ENCODE measurements at places on chromosomes 12 and 14. TPM values are rescaled to one million over a fixed set of nuclear protein-coding genes. Genes with fewer than 3 reads are reported as not detected.
A peak's percentile ranks its signal among the peaks of the same experiment; 100 is the strongest.

The RNFT2 gene
- total RNA-seq, result 18.6 TPM

The NRL gene
- 2.3 TPM for total RNA-seq

- DNase-seq, result no peak
Observed at GRCh38 chr12:50707396-50707795, 56.5 kb upstream of the ATF1 start.

- peak; percentile 84 for DNase-seq
Observed at GRCh38 chr14:57060276-57060955, 208.3 kb downstream of the EXOC5 start.

DNA sequence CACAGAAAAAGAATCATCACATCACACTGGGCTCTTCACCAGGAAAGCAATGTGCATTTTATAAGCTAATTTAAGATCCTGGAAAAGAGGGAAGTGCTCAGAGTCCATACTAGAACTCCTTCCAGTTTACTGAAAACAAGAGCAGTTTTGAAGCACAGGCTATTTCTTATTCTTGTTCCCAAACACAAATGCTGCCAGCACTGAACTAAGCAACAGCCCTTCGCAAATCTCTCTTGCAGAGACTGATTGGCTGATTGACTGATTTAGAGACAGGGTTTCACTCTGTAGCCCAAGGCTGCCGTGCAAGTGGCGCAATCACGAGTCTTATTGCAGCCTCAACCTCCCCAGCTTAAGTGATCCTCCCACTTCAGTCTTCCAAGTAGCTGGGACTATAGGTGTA is 44.8 kb downstream of the BCL2L14 start:
- no peak for DNase-seq

GRCh38 chr12:104377514-104377812 is 73.9 kb downstream of the EID3 start:
- DNase-seq, result no peak

GRCh38 chr14:104978746-104979691 is 845 bp upstream of the AHNAK2 start:
- DNase-seq, result no peak

- DNase-seq, result no peak
Observed at GRCh38 chr12:94690198-94690771, 39.9 kb upstream of the TMCC3 start.

All from PC-9 (cell line).